ENCODE measurements at places on chromosomes 4 and X.

GRCh38 chr4:39975488-39976089, 2.1 kb downstream of the PDS5A start:
- no peak for DNase-seq

- DNase-seq = no peak
These were observed 58.7 kb upstream of the MAML3 start for GRCh38 chr4:140212646-140213045.

DNA sequence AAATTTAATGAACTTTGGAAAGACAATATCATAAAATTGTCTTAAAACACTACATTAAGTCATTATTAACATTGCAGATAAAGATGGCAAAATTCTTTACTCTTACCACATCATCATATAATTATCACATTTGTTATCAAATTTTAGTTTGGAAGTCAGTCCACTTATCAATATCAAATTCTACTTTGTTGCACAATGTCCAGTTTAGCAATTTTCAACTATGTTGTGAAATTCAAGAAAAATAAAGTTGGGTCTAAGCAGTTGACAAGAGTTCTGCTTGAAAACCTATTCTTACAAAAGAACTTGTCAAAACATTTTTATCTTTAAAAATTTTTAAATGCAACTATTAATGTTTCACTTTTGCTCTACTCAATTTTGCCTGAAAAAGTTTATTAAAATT, 44.7 kb upstream of the TET2 start:
- DNase-seq = no peak

GRCh38 chrX:68920561-68920960, 91.7 kb downstream of the EFNB1 start:
- DNase-seq = no peak

DNA sequence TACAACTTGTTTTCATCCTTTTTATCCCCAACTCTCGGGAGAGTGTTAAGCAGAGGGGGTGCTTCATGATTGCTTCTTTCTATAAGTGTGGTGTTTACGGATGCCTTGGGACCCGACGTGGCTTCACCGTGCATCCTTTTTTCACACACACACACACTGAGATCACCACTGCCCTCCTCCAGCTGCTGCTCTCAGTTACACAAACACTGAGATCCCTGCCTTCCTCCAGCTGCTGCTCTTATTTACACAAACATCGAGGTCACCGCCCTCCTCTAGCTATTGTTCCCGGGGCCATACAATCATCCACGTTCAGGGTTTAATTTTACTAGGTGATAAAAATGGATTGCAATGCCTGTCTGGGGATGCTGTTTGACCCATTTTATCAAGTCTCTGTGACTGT, 155.4 kb upstream of the FAM9B start:
- peak; percentile 79 for DNase-seq

DNA sequence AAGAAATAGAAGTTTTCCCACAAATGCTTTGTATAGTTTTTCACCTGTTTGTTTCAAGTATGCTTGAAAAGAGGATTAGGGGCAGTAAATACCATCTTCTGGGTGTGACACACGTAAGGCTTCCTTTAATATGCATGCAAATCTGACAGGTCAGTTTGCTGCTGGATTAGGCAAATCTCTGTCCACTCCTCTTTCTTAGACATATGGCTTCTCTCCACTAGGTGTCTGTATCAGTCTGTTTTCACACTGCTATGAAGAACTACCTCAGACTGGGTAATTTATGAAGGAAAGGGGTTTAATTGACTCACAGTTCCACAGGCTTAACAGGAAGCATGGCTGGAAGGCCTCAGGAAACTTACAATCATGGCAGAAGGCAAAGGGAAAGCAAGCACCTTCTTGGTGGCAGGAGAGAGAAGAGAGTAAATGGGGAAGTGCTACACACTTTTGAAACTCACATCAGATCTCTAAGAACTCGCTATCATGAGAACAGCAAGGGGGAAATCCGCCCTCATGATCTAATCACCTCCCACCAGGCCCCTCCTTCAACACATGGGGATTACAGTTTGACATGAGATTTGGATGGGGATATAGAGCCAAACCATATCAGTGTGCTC, 66.9 kb downstream of the TAB3 start:
- no peak for DNase-seq

GRCh38 chrX:72102126-72102525, 29.6 kb downstream of the RTL5 start:
- DNase-seq = no peak

GRCh38 chrX:110588853-110589252, 206.8 kb downstream of the CHRDL1 start:
- DNase-seq = no peak

GRCh38 chr4:10087152-10087791, 29.3 kb downstream of the WDR1 start:
- DNase-seq = no peak

DNA sequence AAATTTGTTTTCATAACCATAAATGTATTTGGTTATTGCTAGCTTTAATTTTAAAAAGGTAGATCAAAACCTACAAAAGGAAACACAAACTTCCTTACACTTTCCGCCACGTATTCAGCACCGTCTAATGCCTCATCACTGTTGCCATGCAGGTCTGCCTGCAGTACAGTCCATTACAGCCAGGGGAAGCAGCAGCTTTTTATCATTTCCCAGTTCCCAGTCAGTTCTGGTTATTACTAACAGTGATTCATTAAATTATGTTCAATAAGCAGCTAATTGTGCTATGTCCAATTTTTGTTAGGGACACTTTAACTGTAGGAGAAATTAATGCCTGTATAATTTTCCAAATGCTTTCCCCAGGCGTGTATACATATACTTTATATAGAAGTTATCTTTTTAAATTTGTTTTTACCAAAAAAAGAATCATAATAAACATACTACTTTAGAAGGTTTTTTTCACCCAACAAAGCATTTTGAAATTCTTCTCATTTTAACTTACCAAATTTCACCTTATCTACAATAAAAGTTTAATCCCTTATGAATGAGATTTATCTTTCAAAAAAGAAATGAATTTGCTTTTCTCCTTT, 93.3 kb downstream of the ANXA3 start:
- DNase-seq = peak; percentile 63

DNA sequence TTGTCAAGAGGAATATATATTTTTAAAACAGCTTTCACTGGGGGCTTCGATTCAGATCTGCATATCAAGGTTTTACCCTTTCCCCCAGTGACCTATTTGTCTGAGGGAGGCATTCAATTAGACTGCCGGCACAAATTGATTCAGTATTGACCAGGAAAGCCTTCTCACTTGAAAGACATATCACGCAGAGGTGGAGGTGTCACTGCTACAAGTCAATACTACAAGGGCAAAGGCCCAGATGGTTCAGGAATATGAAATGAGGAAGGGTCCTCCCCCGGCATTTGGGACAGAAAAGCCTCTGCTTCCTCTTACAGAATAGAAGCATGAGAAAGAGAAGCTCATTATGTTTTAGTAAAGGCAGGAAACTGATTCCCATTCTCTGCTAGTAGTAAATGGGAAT, 383.6 kb downstream of the HNRNPD start:
- DNase-seq = no peak

GRCh38 chr4:86565651-86566050, 28.5 kb upstream of the PTPN13 start:
- DNase-seq = no peak

DNA sequence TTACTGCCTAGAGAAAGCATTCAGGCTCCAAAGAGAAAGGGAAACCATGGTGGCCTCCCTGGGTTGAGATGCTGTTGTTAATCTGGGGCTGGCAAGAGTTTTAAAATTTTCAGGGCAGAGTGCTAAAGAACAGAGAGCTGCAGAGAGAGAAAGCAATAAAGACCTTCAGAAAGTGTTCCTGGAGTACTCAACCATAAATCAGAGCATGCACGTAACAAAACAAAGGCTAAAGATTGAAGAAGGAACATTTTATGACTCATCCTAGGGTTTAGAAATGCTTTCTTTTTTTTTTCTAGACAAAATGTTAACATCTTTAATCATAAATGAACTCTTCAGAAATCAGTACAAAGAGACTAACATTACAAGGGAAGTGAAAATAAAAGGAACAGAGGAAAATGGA, 562.3 kb upstream of the NDST4 start:
- no peak for DNase-seq

DNA sequence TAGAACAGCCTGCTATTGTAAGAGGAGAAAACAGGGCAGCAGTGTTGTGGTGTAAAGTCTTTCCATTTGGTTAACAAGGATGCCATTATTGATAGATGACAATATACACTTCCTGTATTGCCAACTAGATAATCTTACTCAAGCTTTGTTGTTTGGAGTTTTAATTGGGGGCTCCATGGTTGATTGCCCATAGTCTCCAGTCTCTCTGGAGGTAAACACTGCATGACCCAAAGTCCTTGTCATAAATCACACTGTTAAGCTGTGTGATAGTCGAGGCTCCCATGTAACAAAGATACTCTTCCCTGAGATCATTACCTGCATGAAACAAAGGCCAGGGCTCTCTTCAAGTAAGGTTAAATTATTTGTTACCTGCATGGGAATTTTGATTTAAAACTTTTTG, 394.6 kb downstream of the C4orf33 start:
- DNase-seq = no peak

DNA sequence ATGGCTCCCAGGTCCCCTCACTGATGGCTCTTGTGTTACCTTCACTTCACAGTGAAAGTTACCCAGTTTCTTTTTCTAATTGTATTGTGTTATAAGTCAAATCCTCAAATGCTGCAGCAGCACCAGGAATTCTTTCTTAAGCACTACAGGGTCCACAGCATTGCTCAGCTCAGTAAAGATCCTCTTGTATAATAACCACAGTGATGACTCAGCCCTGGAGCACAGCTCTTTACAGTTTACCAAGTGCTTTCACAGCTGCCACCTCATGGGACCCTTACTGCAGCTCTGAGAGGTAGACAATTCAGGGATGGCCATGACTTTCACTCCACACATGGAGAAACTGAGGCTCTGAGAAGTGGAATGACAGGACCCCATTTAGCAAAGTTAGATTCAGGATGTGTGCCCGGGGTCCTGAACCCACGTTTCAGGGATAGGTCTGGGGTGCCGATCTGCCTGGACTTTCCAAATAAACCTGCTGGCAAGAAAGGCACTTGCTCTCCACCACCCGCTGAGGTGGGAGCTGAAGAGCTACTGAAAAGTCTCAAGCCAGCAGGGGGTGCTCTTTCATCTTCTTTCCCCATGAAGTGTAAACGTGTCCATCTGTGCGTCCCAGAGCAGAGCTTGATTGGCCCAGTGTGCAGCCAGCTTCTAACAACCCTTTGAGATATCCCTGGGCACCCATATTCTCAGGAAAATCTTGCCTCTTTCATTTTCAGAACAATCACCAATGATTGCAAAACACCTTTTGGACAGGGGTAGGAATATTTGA, 35.7 kb upstream of the GABRQ start:
- DNase-seq = peak; percentile 5

DNA sequence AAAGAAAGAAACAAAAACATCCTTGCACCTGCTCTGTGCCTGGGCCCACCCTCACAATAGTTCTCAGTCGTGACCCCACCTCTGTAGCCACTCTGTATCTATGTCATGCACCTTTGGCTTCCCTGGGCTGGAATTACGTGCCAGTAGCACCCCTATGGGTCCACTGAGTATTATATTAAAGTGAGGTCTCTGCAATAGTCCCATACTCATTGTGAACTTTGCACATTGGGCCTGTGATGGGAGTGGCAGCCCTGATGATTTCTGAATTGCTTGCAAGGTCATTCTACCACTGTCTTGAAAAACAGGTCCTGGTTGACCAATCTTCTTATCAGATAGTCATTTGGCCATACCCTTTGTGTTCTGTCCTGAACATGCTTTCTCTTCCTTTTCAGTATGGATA, 1012.1 kb downstream of the RAB28 start:
- no peak for DNase-seq

- DNase-seq = no peak
These were observed 20.3 kb downstream of the HS3ST1 start for GRCh38 chr4:11408233-11408967.

- DNase-seq = no peak
These were observed 209.7 kb upstream of the BOD1L1 start for GRCh38 chr4:13836946-13837912.

DNA sequence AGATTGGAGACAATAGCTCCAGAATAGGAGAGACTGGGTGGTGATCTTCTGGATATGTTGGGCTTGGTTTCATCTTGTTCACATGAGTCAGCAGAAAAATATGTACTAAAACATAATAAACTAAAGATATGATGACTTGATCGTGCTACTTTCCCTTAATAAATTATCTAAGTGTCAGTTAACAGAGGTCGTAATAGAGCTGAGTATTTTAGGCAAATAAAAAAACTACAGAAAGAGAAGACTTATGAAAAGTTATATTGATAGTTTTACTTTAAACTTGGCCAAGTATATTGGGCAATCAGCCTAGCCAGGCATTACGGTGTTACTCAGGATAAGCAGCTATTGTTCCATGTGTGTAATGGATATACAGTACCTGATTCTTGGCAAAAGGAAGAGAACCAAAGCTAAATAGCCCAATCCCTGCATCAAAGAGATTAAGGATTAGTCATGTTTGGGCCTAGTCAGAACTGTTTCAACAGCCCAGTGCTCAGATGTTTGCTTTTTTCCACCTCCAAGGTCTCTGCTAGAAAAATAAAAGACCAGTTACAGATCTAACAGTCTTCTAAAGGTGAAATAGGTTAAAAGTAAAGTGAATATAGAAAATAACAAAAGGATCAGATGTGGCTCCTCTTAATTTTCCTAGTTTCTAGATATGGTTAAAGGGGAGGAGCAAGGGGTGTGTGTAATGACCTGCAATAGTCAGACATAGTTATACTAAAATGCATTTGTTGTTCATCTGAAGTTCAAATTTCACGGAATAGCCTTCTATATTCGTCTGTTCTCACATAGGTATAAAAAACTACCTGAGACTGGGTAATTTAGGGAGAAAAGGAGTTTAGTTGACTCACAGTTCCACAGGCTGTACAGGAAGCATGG, 262.6 kb downstream of the ADGRL3 start:
- no peak for DNase-seq

- no peak for DNase-seq
These were observed 23.5 kb downstream of the AWAT2 start for GRCh38 chrX:70026112-70026850.
